ENCODE measurements at places on chromosomes 2 and 18. TPM values are rescaled to one million over a fixed set of nuclear protein-coding genes. Genes with fewer than 3 reads are reported as not detected.

DNA sequence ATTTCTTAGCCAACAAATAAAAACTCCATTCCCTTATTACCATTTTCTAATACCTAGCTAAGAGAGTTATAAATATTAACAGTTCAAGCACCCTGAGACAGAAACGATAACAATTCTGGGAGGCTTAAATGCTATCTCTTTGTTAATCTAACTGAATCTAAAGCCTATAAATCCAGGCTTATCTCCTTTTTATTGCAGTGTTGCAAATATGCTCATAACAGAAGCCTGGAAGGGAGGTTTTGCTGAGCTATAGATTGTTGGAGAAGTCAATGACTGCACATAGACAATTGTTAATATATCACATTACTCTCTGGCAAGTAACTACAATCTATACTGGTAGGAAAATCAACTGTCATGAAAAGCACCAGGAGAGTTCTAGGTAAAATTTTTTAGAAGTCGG lies 30.2 kb downstream of the ATF2 start:
- no peak for DNase-seq

DNA sequence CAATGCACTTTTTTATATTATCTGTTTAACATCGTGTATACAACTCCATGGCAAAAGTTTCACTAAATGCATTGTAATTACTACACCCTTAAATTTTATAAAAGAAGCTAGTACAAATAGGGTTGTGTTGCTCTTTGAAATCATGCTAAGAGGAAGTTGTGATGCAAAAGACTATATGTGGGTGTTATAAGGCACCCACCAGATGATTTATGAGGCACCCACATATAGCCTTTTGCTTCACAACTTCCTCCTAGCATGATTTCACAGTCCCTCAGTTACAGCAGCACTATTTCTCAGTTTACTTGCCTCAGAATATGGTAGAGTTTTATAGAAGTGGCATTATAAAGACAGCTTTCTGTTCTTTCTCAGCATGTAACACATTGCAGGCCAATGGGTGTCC lies 277.3 kb upstream of the DOK6 start:
- no peak for DNase-seq

DNA sequence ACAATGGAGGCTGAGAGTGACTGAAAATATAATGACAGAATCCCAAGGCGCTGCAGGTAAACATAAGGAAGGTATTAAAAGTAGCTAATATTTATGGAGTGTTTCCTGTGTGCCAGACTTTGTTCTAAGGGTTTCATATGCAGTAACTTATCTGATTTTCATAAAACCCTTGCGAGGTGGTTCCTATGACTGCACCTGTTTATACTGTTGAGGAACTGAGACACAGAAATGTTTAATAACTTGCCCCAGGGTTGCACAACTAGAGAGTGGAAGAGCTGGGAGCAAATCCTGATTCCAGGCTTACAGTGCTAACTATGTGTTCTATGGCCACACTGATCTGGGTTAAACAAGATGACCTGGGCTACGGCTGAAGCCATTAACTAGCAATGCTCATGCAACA lies 2.4 kb downstream of the SP110 start:
- DNase-seq = no peak

GRCh38 chr2:127431408-127432023 lies 13.3 kb downstream of the PROC start:
- DNase-seq = no peak

DNA sequence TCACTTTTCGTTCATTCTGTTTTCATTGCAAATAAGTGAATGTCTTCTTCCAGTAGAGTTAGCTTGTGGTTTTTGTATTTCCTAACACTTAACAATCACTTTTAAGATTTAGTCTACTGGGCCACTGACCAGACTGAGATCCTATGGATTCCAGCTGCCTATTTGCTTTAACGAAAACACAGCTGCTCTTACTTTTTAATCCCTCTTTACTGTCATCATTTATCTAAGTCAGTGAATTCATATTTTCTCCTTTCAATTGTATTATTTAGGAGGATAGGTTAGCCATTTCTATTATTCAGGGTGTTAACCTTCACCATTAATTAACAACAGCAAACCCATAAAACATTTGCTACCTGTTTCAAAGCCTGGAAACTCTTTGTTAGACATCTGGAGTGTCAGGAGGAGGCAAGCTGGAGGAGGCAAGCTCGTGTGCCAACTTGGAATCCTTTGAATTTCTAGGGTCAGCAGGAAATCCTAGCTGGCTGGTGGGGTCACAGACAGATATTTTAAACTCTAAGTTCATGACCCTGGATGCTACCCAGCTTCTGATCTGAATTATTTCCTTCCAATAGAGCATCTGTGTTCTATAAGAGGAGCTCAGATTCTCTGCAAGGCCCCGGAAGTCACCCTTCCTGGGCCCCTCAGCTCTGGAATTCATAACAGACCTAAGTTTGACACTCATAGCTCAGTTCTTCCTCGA lies 385.3 kb downstream of the RBM43 start:
- DNase-seq = no peak

- no peak for DNase-seq
Observed at GRCh38 chr2:146267093-146267492, 1577.7 kb upstream of the ACVR2A start.

- no peak for DNase-seq
Observed at GRCh38 chr2:162073888-162074631, at the start of gene DPP4. Gene DPP4, minus strand, starts transcription at chr2:162074215. Its CDS starts 234 bp downstream, at chr2:162073981.

- no peak for DNase-seq
Observed at GRCh38 chr18:50749945-50750344, 69.9 kb downstream of the MRO start.

- no peak for DNase-seq
Observed at GRCh38 chr18:4869155-4869554, 327.9 kb downstream of the AKAIN1 start.

GRCh38 chr18:27899893-27900292 lies 277.0 kb downstream of the CDH2 start:
- DNase-seq = no peak

DNA sequence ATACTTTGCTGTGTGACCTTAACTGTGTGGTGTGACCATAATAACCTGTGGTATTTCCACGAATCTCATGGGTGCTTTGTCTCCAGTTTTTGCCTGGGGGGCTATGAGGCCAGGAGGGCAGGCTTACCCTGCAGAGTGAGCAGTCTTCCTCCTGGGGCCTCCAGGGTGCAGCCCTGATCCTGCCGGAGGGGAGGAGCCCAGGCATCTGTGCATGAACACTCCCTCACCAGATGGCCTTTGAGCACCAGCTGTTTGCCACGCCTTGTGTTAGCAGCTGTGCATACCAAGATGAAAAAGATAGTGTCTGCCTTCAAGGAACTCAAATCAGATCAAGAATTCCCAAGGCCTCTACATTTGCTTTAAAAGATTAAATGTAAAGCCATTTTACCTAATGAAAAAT lies 75.0 kb upstream of the RBM44 start:
- no peak for DNase-seq

GRCh38 chr2:100262555-100263320 lies 59.6 kb downstream of the LONRF2 start:
- no peak for DNase-seq

DNA sequence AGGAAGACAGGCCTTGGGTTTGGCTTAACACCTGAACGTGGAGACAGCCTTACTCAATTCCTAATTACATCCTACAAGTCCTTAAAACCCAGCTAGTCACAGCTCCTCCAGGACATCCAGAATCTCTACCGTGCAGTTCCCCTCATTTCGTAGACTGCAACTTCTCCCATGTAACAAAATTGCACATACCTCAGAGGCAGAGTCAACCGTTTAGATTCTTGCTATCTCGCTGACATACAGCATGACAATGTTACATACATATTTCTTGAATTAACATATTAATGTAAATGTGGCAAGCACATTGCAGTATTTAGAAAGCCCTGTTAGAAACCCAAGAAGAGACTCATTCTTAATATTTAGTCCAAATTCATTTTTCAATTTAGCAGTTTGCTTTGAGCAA lies 358.7 kb downstream of the SETBP1 start:
- no peak for DNase-seq

- no peak for DNase-seq
Observed at GRCh38 chr2:168116448-168116847, 130.9 kb downstream of the STK39 start.

- no peak for DNase-seq
Observed at GRCh38 chr2:160700021-160700814, 206.6 kb upstream of the RBMS1 start.

DNA sequence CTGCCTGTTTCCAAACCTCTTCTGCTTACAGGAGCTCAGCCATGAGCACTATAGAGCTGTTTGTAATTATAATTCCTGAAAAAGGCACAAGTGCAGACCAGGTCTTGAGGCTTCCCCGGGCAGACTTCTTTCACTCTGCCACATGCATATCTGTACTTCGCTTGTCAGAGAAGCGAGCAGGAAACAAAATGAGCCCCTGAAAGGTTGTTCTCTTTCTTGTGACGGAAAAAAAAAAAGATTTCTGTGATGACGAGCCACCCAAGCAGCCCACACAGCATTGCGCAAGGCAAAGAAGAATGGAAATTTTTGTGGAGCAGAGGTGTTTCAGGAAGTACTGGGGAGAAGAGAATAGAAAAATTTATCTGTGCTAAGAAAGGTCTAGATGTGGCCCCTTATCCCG lies 54.0 kb upstream of the LINC00305 start:
- DNase-seq = no peak

GRCh38 chr2:172013396-172013795 lies 13.6 kb downstream of the METAP1D start:
- DNase-seq = no peak

- DNase-seq = no peak
Observed at GRCh38 chr18:59833785-59834184, 66.0 kb upstream of the PMAIP1 start.

GRCh38 chr18:36153203-36153602 lies 23.5 kb downstream of the ELP2 start:
- no peak for DNase-seq

DNA sequence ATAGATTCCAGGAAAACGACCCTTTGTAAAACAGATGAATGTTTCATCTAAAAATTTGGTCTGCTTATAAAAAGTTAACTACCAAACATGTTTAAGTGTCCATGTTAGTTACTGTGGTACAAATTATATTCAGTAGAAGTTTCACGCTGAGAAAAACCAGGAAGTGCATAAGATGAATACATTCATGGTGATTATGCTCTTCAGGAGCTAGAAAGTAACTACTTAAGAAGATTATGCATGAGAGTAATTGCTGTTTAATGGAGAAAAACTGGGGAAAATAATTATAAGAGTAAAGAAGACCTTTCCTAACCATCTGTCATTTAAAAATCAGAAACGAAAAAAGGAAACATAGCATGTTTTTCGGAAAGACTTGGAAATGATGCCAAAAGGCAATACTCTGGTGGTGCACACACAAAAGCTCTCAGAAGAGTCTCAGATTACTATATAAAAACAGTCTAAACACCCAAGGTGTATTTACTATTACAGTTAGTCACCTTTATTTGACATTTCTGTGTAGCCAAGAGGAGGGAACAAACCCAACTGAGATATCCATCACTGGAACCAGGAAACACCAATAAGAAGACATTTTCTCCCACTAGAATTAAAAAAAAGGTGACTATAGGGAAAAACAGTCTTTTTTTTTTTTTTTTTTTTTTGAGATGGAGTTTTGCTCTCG lies 38.8 kb upstream of the METTL21A start:
- DNase-seq = no peak

DNA sequence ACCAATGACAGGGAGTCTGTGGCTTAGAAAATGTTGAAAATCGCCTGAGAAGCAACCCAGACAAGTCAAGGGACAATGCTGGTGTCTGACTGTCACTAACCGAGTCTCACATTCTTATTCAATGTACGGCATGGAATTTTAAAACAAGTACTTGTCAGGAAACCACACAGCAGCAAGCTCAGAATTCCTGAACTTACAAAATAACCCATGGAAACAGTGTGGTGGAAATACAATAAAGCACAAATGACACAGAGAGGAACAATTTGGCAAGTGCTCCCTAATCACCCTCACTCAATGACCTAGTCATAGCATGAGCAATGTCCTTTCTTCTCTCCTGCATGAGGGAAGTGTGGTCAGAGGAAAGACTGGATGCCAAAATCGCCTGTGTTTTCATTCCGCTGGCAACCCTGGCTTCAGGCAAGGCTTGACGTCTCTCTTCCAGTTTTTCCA lies 154.0 kb downstream of the SATB2 start:
- no peak for DNase-seq

GRCh38 chr2:177334940-177335543 lies 57.5 kb upstream of the AGPS start:
- no peak for DNase-seq

DNA sequence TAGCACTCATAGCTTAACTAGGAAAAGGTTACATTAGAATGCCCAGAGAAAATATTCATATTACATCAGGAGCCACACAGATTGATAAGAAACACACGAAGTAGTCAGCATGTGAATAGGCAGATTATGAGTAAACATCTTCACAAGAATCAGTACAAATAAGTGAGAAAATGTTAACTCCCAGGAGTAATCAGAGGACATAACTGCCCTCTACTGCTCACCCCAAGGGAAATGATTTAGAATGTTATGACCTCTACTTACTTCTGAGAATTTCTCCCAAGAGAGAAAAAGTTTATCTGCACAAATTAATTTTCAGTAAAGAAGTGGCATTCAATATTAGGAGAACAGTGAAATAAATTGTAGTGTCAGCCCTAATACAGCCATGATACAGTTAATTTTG lies 39.1 kb upstream of the ACKR3 start:
- no peak for DNase-seq

- peak; percentile 32 for DNase-seq
Observed at GRCh38 chr2:26735883-26736588, 28.0 kb upstream of the SLC35F6 start.

DNA sequence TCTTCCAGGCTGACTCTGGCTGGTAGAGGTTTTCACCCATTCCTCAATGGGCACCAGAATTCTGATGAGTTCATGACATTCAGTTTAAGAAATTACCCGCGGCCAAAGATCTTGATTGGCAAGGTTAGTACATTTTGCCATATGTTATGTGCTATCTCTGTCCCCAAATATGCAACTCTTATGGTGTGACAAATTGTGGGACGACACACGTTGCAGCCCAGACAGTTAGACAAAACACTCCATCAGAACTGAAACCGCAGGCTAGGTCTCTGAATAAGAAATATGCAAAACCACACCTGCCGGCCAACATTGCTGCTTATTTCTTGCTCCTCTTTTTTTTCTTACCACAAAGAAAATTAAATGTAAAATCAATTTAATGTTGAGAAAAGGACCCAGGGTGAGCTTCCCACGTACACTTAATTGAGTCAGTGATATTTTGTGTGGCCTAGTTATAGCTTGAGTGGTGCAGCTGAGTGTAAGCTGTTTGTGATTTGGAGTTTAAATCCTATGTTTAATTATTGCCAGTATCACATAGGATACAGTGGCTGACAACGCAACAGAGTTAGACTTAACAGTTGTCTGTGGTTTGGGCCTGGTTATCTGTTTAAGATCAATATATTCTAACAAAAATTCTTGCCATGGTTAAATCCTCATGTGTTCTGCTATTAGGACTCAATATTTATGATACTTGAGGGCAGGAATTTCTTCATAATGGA lies 35.7 kb upstream of the LTBP1 start:
- no peak for DNase-seq

- no peak for DNase-seq
Observed at GRCh38 chr2:163157411-163157810, 318.8 kb upstream of the KCNH7 start.

CHRNG gene
- total RNA-seq = not detected

LIPG gene
- total RNA-seq = 1.5 TPM

SERPINB10 gene
- not detected for total RNA-seq

ALPI gene
- not detected for total RNA-seq

CNDP1 gene
- total RNA-seq = 0.22 TPM

IMPACT gene
- total RNA-seq = 53.4 TPM

POTEJ gene
- total RNA-seq = not detected

MAT2A gene
- total RNA-seq = 119 TPM

UGT1A9 gene
- total RNA-seq = not detected

IL37 gene
- total RNA-seq = not detected

CKAP2L gene
- total RNA-seq = 6.1 TPM

ANKRD23 gene
- 4.4 TPM for total RNA-seq

CD207 gene
- not detected for total RNA-seq

HMSD gene
- not detected for total RNA-seq

CABYR gene
- 9.8 TPM for total RNA-seq

Data from chondrocyte (in vitro differentiated cells).